Calu3 (cell line): ENCODE measurements at places on chromosomes 4 and X.
A peak's percentile ranks its signal among the peaks of the same experiment; 100 is the strongest.

- DNase-seq, result no peak
Observed at GRCh38 chr4:108425988-108426387, 194.4 kb upstream of the RPL34 start.

- DNase-seq, result no peak
Observed at GRCh38 chrX:154804261-154804956, 876 bp downstream of the MPP1 start.

GRCh38 chrX:77160301-77160700 is 286.9 kb upstream of the FGF16 start:
- DNase-seq, result peak; percentile 6

DNA sequence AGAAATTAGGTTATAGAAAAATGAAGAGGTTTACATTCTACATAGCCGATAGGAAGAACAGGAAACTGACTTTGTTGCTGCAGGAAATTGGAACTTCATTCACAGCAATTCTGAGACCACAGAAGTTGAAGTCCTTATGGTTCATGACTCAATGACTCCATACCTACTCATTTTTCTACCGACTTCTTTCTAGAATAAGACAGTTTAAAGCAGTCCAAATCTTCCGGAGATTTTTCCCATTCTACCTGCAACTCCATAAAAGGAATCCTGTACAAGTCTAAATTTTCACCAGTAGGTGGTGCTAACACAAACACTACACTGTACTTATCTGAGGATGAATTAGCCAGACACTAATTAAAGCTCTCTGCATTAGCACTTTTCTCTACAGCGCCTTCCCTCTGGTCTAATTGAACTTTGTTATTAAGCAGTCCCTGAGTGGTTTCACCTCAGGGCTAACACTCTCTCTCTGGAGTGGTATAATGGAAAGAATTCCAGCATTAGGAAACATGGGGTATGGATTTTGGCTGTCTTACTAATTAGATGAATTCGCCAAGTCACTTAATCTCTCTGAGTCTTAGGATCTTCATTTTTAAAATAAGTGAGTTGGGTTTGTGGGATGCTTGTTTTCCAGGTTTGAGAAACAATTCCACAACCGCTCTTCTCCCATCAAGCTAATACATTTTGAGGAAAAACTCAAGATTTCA is 167.9 kb downstream of the SMIM20 start:
- DNase-seq, result peak; percentile 21

DNA sequence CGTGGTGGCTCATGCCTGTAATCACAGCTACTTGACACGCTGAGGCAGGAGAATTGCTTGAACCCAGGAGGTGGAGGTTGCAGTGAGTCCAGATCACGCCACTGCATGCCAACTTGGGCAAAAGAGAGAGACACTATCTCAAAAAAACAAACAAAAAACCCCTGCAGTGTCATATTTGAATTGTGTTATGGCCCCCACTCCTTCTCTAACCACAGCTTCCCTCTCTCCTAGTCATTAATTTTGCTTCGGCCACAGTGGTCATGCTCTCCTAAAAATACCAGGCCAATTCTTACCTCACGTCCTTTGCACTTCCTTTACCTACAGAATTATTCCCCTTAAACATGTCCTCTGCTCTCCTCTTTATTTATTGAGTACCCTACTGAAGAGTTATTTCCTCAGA is 206.1 kb downstream of the PPP3CA start:
- DNase-seq, result no peak

DNA sequence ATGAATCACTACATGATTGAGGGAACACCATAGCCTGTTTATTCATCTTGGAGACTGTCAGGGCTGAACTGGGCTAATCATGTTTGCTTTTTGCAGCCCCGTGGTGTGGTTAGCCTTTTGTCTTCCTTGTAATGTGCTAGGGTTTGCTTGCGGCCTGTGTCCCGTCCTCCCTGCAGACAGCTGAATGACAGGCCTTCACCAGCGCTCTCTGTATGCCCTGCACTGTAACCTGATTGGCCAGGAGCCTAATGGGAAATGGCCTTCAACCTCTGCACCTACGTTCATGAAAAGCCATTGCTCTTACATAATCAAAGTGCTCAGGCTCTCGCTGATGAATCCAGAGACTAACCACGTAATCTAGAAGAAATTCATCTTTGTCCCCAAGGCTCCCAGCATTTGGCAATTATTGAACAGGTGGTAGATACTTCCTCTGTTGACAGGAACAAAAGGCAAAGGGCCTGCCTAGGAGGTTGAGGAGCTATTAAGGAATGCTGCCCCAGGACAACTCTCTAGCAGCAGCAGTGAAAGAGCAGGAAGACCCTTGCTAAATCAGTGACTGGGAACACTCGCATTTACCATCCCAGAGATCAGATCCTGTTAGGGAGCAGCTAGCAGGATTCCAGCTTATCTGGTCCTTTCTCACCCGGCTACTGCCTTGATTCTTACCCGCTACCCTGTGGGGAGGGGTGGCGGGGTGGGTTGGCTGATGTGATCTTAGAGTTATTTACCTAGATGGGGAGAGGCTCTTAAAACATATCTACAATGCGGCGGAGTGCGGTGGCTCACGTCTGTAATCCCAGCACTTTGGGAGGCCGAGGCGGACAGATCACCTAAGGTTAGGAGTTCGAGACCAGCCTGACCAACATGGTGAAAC is 42.3 kb upstream of the FAT1 start:
- DNase-seq, result peak; percentile 65

GRCh38 chr4:74805601-74806000 is 11.3 kb upstream of the BTC start:
- DNase-seq, result peak; percentile 10

- no peak for DNase-seq
Observed at GRCh38 chrX:148960060-148960459, 459.6 kb downstream of the AFF2 start.

GRCh38 chrX:427812-428725 is 41.4 kb upstream of the PPP2R3B start:
- no peak for DNase-seq

DNA sequence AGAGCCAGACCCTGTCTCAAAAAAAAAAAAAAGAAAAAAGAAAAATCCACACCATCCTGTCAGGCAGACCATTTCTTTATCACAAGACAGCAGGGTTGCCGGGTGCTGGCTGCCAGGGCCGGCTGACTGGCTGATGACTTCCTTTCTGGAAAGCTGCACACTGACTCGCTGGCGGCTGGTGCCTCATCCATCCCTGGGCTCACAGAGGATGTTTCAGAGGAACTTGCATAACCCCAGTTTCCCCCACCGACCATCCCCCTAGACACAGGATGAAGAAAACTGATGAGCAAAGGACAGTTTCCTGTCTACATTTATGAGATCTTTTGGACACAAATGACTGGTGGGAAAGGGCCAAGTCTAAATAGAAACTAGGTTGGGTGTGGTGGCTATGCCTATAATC is 14.1 kb downstream of the HPSE start:
- DNase-seq, result no peak

DNA sequence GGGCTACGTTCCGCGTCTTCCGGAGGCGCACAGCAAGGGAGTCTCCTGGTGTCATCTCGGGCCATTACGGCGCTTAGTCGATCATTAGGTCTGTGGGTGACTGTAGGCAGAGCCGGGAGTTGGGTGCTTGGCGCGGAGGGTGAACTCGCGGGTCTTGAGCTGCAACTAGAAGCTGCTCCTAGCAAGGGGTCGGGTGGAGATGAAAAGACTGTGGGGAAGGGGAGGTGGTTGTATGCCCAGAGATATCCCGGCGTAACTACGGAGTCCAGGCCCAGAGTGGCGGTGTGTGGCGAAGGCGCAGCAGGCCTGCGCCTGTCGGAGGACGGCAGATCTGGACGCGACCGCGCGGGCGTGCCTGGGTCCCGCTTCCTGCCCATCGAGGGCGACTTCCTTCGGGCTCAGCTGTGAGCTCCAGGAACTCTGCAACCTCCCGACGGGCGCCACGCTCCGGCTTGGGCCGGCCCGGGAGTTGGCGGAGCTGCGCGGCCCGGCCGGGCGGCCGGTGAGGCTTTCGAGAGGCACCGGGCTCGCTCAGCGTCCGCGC is 2.7 kb upstream of the NKX3-2 start:
- no peak for DNase-seq

DNA sequence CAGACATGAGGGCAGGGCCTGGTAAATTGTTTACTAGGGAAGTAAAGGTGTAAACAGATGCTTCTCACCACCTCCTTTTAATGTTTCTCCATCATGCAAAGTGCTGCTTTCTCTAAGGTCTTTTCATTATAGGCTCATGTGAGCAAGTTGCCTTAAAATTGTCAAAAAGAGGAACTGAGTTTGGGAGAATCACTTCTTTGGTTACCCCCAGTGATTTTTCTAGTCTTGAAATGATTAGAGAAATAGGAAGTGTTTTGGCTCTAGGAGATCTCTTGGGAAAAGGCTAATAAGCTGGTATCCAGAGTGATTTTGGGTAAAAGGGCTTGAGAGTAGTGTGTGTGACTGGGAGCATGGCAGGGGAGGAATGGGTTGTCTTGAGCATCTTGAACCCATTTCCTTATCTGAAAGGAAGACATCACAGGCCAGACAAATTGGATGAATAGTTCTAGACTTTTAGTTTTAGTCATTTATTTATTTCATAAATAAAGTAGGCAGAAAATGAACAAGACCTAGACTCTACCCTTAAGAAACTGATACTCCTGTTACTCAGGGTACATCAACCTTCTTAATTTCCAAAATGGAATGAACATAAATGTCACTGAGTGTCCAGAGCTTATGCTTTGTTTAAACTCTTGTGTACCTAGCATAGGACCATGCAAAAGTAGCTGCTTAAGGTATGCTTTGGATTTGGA is 14.2 kb downstream of the GRPR start:
- DNase-seq, result no peak

- no peak for DNase-seq
Observed at GRCh38 chr4:87405211-87405820, 14.3 kb upstream of the HSD17B11 start.

- DNase-seq, result no peak
Observed at GRCh38 chr4:139918591-139918990, 235.4 kb downstream of the MAML3 start.
